ENCODE measurements at places on chromosomes 16 and 17.

GRCh38 chr17:36583787-36584186 is 7.9 kb upstream of the DHRS11 start:
- no peak for DNase-seq

DNA sequence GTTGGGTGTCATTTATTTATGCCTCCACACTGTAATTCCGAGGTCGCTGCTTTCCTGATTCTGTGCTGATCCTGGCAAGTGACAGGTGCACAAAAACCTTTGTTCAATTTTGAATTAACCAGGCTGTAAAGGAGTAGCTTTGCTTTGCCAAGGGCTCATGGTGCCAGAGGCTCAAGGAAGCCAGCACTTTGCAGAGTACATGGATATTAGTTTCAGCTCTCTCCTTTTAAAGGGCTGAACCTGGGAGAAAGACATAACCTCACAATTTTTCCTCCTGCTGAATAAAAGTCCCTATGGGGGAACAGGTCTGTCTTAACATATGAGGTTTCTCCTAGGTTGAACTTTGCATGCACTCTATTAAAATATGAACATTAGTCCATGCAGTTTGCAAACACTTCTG is 227.6 kb upstream of the WSB1 start:
- DNase-seq, result no peak

GRCh38 chr16:88320947-88321634 is 61.7 kb upstream of the ZNF469 start:
- no peak for DNase-seq

DNA sequence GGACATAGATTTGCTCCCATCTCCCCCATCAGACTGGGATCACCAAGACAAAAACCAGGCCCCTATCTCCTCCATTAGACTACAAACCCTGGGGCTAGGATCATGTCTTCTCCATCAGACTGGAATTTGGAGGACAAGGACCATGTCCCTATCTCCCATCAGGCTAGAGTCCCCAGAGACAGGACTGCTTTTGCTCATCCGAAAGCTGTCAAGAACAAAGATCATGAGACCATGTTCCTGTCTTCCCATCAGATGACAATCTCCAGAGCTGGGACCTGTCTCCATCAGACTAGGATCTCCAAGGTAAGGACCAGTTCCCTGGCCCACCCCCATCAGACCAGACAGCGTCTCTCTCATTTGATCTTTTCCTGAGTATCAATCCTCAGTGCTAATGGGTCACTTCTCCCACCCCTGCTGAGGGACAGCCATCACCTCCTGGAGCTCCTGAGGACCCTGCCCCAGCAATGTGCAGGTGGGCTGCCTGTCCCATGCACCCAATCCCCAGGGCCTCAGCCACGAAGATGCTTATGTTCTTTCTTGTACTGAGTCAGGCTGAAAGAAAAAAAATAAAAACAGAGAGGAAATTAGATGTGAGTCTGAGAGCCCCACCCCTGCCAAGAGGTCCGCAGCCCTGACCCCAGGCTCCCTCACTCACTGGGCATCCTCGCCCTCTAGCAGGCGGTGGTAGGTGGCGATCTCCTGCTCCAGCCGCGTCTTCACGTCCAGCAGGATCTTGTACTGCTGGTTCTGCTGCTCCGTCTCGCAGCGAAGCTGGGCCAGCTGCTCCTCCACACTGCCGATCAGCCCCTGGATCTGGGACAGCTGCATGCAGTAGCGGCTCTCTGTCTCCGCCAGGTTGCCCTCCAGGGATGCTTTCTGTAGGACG is 90.3 kb downstream of the GOSR1 start:
- no peak for DNase-seq

GRCh38 chr16:85696781-85697180 is 8.0 kb upstream of the GINS2 start:
- no peak for DNase-seq

DNA sequence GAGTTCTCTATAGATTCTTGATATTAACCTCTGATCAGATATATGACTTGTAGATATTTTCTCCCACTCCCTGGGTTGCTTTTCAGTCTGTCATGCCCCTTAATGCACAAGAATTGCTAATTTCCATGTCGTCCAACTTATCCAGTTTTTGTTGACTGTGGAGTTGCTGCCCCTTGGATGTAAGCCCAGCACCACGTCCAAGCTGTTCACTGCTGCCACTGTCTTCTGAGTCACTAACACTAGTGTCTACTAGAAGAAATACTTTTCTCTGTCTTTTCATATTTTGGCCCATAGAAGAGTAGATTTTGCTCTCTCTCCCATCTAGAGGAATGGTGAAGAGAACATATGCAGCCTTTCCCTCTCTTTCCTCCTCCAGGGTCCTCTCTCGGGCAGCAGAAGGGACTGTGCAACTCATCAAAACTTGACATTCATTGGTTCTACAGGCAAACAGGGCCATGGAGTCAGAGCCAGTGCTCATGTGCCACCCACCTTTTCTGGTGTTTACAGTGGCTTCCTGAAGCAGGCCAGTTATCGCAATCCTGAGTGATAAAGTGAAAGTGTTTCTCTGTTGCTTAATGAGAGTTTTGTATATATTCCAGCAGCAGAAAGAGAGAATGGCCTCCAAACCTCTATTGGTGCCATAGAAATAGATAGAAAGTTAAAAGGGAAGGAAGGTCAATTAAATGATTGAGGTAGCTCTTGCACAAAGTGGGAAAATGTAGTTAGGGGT is 22.6 kb upstream of the PMP22 start:
- DNase-seq, result no peak

DNA sequence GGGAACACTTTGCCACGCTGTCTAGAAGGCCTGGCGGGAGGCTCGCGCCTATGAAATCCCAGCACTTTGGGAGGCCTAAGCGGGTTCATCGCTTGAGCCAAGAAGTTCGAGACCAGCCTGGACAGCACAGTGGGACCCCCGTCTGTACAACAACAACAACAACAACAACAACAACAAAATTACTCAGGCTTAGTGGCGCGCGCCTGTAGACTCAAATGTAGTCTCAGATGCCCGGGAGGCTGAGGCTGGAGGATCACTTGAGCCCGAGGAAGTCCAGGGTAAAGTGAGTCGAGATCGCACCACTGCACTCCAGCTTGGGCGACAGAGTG is 297 bp upstream of the SLFN13 start:
- DNase-seq, result no peak

GRCh38 chr16:57021757-57022156 is 32.4 kb downstream of the NLRC5 start:
- DNase-seq, result no peak

GRCh38 chr17:4232168-4232813 is 31.5 kb downstream of the ANKFY1 start:
- no peak for DNase-seq

GRCh38 chr16:87974178-87974577 is 22.9 kb downstream of the BANP start:
- no peak for DNase-seq

DNA sequence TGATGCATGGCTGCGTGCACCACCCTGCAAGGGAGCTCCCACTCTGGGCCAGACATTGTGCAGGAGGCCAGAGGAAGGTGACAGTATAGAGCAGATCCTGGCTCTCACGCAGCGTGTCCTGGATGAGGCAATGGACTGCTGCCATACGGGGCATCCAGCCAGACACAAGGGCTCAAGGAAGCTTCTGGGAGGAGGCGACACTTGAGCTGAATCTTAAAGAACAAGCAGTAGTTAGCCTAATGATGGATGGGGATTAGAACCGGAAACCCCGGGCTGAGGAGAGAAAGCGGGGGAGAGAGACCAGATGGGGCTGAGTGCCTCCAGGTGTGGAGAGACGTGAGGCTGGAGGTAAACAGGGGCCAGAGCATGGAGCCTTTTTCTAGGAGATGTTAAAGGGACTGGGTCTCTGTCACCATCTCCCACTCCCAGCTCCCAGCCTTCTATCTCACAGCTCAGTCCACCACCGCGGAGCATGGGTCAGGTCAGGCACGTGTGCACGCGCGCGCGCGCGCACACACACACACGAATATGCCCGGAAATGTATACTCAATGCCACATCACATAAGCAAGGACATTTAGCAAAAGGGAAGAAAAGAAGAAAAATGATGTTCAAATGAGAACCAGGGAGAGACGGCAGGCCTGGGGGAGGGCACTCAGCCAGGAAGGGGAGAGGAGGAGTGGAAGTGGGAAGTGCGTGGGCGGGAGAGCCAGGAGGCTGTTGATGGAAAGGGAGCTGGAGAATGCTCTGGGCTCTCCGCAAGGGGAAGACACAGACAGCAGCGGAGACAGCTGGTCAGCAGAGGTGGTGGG is 46.3 kb downstream of the CCDC42 start:
- DNase-seq, result no peak

GRCh38 chr17:1109606-1110540 is 69.9 kb downstream of the ABR start:
- no peak for DNase-seq

DNA sequence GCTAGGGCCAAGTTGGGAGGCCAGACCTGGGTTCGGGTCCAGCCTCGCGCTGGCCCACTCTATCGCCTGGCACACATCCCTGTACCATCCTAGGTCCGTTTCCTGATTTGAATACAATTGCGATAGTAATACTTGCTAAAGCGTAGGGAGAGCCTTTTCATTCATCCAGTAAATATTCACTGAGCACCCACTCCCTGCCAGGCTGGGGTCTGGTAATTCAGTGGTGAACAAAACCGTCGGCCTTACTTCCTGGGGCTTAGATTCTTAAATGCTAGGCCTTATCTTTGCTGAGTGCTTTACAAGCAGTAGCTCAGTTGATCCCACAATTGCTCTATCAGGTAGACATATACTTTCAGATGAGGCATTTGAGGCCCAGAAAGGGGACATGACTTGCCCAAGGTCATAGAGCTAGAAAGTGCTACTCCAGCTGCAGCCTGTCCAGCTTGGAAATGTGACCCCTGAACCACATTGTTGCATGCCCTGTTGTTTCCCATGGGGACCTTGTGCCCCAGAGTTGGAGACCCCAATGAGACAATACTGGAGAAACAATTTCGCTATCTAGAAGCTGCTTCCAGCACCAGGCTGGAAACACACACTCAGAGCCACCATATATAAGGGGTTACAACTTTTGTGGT is 691 bp downstream of the USB1 start:
- DNase-seq, result no peak

GRCh38 chr16:8931859-8932258 is 31.8 kb downstream of the USP7 start:
- no peak for DNase-seq

DNA sequence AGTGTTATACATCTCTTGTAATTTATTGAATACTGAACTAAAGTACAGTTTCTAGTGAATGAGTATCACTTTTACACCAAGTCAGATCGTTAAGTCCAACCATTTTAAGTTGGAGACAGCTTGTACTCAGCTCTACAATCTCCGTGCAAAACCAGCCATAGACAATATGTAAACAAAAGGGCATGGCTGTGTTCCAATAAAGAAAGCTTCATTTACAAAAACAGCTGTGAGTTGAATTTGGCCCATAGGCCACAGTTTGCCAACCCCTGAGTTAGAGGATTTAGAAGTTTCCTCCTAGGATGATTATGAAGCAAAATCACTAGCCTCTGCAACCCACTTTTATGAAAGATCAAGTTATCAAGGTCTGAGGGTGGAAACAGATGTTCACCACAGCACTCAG is 105.7 kb upstream of the RCVRN start:
- DNase-seq, result no peak

DNA sequence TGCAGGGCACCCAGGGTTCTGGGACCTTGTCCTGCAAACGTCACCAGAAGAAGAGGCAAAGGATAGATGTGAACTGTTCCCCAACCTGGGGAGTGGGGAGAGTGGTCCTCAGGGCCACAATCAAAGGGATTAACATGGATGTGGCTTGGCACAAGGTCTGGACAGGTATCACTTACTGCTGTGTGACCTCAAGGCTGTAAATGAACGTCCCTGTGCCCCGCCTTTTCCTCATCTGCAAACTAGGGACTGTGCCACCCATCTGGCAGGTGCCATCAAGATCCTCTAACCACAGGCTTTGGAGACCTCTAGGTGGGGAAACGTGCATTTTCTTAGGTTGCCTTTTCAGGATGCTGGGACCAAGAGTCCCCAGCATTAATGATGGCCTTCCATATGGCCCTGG is 25.1 kb downstream of the SLC5A10 start:
- no peak for DNase-seq

DNA sequence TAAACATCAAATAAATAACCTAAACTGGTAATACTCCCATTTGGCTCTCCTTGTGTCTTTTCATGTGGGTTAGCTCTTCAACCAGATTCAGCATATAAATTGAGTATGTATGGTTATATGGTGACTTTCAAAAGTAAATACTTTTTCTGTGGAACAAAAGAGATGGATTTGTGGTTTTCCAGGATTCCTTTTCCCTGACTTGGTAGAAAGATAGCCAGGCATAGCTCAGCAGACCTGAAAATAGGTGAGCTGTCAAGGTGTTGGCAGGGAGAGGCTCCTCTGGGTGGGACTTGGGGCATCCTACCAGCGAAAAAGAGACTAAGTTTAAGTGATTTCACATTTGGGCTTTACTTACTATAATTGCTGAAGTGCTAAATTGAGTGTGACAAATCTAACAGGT is 80.3 kb downstream of the FTO start:
- DNase-seq, result no peak

DNA sequence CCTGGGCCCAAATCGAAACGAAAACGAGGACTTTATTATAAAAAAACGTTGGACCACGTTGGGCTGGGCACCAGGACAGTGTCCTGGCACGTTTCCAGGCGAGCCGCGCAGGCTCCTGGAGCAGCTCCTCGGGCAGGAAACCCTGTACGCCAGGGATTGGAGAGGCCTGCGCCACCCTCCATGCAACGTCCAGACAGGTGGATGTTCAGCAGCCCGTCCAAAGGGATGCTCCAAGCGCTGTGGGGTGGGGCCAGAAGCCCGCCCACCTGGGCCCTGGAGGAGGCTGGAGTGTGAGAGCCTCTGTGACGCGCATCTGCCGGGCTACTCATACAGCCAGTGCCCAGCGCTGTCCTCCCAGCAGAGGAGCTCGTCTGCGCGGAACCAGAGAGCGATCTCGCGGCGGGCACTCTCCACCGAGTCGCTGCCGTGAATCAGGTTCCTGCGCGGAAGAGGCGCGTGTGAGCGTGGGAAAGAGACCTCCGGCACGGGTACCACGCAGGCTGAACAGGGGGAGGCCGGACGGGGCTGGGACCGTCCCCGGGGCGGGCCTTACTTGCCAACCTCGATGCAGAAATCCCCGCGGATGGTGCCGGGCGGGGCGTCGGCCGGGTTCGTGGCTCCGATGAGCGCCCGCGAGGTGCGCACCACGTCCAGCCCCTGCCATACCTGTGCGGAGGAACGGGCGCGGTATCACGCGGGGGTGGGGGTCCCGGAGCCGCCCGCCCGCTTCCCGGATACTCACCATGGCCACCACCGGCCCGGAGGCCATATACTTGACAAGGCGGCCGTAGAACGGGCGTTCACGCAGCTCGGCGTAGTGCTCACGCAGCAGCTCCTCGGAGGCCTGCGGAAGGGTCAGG is 785 bp downstream of the NME3 start:
- peak; percentile 60 for DNase-seq

- DNase-seq, result no peak
Measured at GRCh38 chr17:42508426-42509165, 27.4 kb upstream of the NAGLU start.

Measured in stimulated activated CD8-positive, alpha-beta memory T cell treated with anti-CD3 and anti-CD28 coated beads, Interleukin-2, amount 100 ng/mL, for 48 hours (primary cell).